CD4-positive, alpha-beta memory T cell (primary cell): ENCODE measurements at places on chromosomes 3 and 15.

DNA sequence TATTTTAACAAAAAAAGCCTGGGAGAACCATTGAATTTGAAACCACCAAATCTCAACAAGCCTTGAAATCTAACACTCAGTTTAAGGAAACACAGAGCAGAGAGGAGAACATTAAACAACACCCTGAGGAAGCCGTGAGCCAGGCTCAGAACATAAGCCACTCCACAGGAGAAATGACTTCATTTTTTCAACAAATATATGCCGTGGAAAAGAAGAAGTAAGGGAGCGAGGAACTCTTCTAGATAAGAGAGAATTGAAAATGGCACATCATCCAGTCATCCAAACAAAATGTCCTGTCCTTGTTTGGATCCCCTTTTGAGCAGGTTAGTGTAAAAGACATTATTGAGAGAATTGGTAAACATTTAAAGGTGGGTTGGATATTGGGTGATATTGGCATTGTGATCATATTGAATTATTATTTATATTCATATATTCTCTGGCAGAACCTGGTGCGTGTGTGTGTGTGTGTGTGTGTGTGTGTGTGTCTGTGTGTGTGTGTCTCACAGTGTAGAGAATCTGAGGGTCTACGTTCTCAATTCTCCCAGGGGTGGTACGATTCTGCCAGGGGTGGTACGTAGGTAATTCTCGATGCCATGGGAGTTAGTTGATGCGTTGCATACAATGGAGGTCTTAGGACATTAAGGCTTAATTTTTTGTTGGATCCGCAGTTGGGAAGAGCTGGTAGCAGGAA is 94.4 kb downstream of the ST6GAL1 start:
- no peak for DNase-seq

GRCh38 chr3:107366766-107367165 is 10.5 kb upstream of the CCDC54 start:
- DNase-seq = no peak

GRCh38 chr3:175342196-175342595 is 483.1 kb downstream of the NAALADL2 start:
- DNase-seq = no peak

- no peak for DNase-seq
Observed at GRCh38 chr3:115550285-115550761, 73.0 kb upstream of the GAP43 start.

- DNase-seq = no peak
Observed at GRCh38 chr3:123347691-123348264, 101.1 kb downstream of the ADCY5 start.

DNA sequence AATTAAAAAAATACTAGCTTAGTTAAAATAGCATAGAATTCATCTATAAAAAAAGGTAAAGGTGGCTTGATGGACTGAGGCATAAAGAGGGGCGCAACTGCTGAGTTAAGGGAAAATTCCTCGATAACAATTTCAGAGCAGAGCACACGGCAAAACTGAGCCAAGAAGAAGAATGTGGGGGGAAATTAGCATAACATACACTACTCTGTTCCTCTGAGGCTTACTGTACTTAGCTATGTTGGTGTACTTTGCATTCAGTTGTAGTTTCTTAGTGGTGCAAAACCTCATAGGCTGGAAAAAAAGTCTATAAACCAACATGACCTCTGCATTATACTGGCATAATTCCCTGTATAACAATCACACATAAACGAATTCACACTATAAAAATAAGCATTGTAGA is 357.9 kb upstream of the LRRC3B start:
- DNase-seq = no peak

GRCh38 chr3:58296843-58297242 is 9.2 kb upstream of the RPP14 start:
- DNase-seq = no peak

GRCh38 chr3:43353923-43354670 is 67.8 kb downstream of the SNRK start:
- no peak for DNase-seq

DNA sequence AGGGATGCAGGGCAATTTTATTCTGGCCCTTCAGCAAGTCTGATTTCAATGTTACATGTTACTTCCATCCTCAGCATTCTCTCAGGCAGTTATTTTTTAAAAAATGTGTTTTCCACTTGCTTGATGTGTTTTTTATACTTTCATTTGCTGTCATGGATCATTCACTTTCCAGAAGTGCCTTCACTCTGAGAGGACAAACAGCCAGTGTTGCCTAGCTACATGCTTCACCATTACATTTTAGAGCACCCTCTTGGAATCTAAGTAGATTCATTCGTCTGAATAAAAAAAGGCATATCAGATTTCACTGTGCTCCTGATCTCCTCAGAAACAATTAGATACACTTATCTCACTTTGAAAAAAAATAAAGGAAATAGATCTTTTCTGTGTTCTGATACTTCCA is 93.6 kb upstream of the POU1F1 start:
- no peak for DNase-seq

GRCh38 chr3:88028876-88029275 is 29.9 kb downstream of the CGGBP1 start:
- no peak for DNase-seq

GRCh38 chr3:149575961-149576564 is 81.8 kb downstream of the WWTR1 start:
- no peak for DNase-seq

DNA sequence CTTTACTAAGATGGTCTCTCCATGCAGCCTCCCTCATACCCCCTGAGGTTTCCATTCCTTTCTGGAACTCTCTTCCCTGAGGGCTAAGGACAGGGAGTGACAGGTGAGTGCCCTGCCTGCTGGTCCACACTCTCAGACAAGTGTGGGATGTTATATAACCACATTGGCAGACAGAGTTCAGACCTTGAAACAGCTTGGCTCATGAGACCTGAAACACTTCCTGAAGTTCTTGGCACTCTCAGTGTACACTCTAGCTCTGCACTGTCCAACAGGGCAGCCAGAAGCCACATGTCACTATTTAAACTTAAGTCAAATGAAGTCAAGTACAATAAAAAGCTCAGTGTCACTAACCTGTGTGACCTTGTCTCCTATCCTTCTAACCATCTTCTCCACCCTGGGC is 188.5 kb downstream of the ZNF621 start:
- no peak for DNase-seq

GRCh38 chr15:49589030-49589429 is 31.6 kb downstream of the FAM227B start:
- DNase-seq = no peak

GRCh38 chr3:87206635-87207034 is 20.5 kb upstream of the CHMP2B start:
- DNase-seq = no peak

GRCh38 chr3:194879991-194880939 is 194.6 kb downstream of the FAM43A start:
- DNase-seq = no peak

DNA sequence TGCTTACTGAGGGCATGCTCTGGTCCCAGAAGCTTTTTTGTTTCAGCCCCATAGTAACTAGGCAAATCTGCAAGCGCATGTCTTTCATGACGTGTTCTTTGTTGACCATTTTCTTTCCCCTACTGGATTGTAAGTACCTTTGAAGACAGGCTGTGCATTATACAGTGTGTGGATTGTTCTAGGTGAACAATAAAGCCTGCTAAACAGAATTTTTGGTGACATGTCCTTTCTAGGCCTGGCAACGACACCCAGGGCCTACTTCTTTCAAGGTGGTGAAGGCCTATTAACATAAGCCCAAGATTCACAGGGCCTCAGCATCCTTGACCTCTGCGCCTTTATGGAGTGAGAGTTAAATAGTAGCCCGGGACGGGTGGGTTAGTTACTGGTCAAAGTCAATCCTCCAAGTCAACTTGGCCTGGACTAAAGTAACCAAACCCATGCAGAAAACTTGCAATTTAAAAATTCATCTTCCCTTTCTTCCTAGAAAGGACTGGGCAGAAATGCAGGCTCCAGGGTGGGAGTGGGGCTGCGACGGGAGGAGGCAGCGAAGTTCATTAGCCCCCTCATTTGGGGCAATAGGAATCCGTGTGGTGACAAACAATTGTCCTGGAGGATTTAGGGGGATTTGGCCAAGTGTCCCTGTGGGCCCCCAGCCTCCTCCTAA is 37.6 kb upstream of the TRIM71 start:
- no peak for DNase-seq

GRCh38 chr15:67019884-67020520 is 45.4 kb upstream of the SMAD3 start:
- no peak for DNase-seq

- DNase-seq = no peak
Observed at GRCh38 chr3:20604659-20605058, 418.7 kb upstream of the SGO1 start.

DNA sequence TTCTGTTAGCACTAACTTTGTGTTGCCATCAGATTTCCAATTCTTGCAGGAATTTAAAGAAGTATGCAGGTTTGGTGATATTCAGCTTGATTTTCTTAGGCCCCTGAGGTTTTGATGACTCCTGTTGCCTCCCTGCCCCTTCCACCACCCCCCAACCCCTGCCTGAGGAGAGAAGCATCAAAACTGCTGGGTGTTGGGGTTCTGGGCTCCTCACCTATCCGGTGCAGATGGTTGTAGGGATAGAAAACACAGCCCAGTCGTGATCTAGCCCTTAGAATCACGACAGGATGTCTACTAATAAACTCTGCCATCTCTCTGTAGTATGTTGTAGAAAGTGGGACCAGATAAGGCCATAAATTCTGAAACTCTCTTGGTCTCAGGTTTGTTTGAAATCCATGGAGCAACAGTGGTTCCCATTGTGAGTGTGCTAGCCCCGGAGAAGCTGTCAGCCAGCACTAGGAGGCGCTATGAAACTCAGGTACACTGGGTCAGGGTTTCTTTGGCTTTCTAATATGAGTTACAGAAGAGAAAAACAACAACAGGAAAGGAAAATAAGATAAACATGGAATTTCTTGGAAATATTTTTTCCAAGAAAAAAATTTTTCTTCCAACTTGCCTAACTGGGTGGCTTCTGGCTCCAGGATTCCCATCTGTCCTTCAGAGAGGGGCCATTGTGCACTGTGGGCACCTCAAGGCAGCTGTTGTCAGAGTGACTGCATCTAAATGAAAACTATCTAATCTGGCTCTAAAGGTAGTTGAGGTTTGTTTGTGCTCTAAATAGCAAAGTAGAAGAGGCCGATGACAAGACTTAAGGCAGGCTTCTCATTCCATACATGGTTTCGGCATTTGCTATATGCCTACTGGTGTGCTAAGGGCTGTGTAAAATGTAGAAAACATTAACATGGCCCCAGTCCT is 8.7 kb downstream of the SRP14 start:
- no peak for DNase-seq

DNA sequence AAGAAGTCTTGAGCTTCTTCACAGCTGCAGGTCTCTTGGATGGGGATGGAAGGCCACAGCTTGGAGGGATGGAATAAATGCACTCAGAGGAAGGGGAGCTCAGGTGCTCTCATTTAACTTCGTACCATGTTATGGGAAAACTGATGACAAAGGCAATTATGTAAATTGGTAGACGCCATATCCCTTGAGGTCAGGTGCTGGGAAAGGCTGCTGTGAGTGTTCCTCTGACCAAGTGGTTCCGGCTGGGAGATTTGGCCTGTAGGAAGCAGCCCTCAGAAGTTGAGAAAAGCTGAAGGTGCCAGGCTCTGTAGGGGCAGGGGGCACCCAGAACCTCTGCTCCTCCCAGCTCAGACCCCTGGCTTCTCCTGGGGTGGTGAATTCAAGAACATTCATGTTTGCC is 47.1 kb downstream of the FAH start:
- DNase-seq = no peak

GRCh38 chr3:188797045-188797444 is 374.7 kb upstream of the TPRG1 start:
- DNase-seq = no peak

GRCh38 chr15:46872981-46873330 is 844.3 kb upstream of the SEMA6D start:
- DNase-seq = no peak

- DNase-seq = no peak
Observed at GRCh38 chr3:118984699-118985098, 49.9 kb downstream of the IGSF11 start.

DNA sequence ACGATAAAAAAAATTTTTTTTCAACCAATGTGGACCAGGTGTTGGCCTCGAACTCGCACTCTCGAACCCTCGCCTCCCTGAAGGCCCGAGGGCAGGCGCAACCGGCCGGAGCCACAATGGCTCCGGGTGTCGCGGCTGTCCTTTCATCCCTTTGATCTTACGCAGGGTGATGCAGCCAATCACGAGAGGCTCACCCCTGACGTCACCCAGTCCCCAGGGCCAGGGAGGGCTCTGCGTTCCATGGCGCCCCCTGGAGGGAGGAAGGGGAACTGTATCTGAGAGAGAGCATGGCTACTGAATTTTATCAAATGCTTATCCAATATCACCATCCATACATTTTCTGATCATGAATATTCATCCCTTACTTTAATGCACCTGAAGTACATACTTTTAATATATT is 15.4 kb upstream of the GMNC start:
- DNase-seq = no peak

- DNase-seq = no peak
Observed at GRCh38 chr3:48647714-48648113, 12.5 kb upstream of the SLC26A6 start.

DNA sequence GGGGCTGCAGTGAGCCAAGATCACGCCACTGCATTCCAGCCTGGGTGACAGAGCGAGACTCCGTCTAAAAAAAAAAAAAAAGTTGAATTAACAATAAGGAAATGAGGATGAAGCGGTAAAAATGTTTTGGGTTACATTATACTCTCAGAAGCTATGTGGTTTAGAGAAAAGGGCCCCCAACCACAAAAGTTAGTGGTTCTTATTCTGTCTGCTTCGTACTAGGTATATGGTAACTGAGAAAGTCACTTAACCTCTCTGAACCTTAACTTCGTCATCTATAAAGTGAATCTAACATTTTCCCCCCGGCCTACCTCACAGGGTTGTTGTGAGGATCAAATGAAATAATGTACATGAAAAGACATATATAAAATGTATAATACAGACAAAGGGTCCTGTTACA is 38.4 kb upstream of the EHHADH start:
- no peak for DNase-seq

GRCh38 chr15:35697549-35698299 is 151.8 kb upstream of the DPH6 start:
- no peak for DNase-seq
